ENCODE measurements at places on chromosomes 5 and 9.

DNA sequence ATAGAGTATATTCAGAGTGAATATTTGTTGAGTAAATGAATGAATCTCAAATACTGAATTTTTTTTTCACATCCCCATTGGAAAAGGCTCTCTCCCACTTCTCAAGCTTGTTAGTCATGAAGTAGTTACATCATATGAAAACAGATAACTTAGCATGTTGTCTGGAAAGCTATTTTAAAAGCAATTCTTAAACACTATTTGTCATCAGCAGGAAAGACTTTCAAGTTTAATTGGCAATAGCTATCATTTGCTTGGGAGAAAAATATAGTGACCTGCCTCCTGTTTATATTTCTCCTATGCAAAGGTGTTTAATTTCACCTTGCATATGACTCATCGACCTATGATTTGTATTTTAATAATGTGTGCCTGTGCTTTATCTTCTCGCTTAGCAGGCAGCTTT lies 499.8 kb upstream of the GRIA1 start:
- no peak for DNase-seq

- no peak for DNase-seq
These were observed 222.7 kb downstream of the DCP2 start for GRCh38 chr5:113199122-113199905.

- DNase-seq = no peak
These were observed 240.3 kb downstream of the TLE4 start for GRCh38 chr9:79812099-79812498.

- no peak for DNase-seq
These were observed 1216.2 kb downstream of the MAT2B start for GRCh38 chr5:164721656-164722055.

GRCh38 chr9:97564291-97565175 lies 63.1 kb downstream of the TMOD1 start:
- DNase-seq = no peak

- peak; percentile 14 for DNase-seq
These were observed 724 bp upstream of the LYSMD3 start for GRCh38 chr5:90529939-90530677.

- DNase-seq = no peak
These were observed 25.0 kb upstream of the CEP78 start for GRCh38 chr9:78210841-78211301.

DNA sequence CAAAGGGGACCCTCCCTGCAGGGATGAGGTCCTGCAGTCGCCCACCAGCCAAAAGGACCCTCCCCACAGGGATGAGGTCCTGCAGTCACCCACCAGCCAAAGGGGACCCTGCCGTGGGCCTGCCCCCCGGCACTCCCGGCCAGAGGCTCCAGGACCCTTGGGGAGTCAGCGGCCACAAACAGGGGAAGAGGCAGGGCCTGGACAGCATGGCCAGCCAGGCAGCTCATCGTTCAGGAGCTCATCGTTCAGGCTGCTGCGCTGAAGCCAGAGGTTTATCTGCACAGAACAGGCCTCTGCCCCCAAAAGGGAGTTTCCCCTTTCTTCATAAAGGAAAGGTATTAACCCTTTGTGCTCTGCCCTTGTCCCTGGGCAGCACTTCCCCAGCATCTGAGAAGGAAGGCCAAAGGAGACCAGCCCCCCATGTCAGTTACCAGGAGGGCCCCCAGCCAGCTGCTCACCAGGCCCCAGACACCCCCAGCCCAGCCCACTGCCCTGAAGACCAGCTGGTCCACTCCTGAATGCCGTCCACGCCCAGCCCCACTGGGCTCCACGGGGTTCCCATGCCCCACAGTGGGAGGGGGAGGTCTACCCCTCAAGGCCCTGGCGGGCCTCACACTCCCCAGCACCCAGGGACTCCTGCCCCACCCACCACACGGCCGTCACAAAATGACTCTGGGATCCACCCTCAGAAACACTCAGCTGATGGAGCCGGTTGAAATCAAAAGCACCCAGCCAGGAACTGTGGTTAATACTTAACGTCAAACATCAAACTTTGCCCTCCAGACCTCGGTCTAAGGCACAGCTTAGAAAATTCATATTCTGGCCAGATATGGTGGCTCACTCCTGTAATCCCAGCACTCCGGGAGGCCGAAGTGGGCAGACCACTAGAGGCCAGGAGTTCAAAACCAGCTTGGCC lies 6.3 kb downstream of the SLC12A7 start:
- no peak for DNase-seq

GRCh38 chr5:67549947-67550346 lies 353.3 kb upstream of the CD180 start:
- no peak for DNase-seq

- DNase-seq = no peak
These were observed 230.8 kb downstream of the CYLC2 start for GRCh38 chr9:103225702-103226646.

- DNase-seq = no peak
These were observed 69.2 kb upstream of the PPP1R26 start for GRCh38 chr9:135410421-135410820.

GRCh38 chr5:15354021-15354420 lies 146.0 kb upstream of the FBXL7 start:
- DNase-seq = no peak

DNA sequence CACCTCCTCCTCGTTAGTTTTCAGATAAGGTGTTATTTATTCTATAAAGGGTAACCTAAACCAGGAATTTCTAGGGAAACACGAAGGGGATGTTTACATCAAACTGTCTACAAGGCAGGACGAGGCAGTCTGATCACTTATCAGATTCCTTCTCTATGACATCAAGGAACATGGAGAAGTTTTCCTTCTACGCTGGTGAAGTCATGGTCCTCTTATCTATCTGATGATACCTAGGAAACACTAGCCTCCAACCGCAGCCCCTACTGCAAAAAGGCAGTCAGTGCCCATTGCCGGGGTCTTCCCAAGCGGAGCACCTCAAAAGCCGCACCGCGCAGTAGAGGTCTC lies 1.5 kb downstream of the MPDZ start:
- no peak for DNase-seq

- no peak for DNase-seq
These were observed 3.8 kb upstream of the SYNPO start for GRCh38 chr5:150636391-150637244.

GRCh38 chr5:6715758-6716628 lies 2.8 kb downstream of the TENT4A start:
- no peak for DNase-seq

GRCh38 chr5:159933531-159934485 lies 17.5 kb downstream of the ADRA1B start:
- no peak for DNase-seq

- no peak for DNase-seq
These were observed 855 bp upstream of the ARHGAP26 start for GRCh38 chr5:142769251-142769792.

DNA sequence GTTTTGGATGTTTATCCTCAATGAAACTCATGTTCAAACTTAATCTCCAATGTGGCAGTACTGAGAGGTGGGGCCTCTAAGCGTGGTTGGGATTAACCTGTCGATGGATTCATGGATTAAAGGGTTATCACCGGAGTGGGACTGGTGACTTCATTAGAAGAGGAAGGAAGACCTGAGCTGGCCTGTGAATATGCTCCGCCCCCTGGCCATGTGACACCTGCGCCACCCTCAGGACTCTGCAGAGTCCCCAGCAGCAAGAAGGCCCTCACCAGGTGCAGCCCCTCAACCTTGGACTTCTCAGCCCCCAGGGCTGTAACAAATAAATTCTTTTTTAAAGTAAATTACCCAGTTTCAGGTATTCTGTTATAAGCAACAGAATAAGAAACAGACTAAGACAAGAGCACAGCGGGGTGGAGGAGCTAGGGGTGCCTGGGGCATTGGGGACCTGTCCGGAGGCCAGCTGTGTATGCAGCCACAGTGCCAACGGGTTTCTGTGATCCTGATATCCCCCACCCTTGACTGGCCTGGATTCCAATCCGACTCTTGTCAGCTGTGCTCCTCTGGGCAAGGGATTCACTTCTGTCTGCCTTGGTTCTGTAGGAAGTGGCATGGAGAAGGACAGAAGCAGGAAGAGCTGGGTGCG lies 3.2 kb upstream of the MAPK9 start:
- DNase-seq = no peak

DNA sequence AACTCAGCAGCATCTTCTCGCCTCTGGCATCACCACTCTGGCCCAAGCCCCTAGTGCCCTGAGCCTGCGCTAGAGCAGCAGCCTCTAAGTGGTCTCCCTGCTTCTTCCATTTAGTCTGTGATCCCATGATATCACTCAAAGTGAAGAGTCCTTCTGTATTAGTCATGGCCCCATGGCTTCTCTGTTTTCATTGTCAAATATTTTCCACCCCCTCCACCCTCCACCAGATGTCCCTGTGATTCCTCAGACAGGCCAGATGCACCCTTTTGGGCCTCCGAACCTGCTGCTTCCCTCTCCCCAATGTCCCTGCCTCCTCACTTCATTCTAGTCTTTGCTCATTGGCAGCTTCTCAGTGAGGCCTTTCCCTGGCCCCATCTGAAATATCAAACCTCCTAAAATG lies 299.2 kb downstream of the SPOCK1 start:
- DNase-seq = no peak

DNA sequence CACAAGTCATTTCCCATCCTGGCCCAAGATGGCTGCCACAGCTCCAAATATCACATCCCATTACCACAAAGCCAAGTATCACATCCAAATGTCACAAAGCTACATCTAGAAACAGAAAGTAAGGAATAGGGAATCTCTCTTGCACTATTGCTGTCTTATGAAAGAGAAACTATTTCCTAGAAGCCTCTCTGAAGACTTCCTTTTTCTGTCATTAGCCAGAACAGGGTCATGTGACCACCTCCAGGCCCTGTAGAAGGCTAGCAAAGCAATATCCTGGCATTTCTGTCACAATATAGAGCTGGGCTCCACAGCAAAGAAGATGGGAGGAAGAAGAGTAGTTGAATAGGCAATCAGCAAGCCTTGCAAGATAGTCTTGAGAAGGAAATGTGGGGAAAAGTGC lies 99.2 kb downstream of the SH3TC2 start:
- no peak for DNase-seq

DNA sequence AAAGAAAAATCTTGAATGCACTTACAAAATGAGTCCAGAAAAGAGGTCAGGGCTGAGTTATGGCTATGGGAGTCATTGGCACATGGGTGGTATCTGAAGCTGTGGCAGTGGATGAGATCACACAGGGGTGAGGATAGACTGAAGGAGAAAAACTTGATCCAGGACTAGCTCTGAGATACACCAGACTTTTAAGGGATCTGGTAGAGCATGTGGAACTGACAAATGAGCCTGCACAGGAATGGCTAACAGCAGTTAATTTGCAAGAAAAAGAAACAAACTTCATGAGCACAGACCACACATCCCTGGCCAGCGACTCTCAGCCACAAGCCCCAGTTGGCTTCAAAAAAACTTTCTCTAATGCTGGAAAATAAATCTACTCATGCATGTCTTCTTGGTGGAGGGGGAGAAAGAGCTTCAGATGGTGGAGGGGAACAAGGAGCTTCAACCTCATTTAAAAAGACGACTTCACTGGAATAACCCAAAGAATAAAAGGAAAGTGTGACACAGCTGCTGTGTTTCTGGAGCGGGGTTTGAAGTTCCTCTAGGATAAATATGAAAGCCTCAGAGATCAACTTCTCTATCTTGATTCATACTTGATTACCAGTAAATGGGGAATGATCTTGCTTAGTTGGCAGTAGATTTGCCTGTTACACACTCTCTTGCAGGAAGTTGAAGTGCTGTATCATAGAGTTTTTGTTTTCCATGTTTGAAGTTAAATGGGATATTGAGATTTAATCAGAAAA lies 33.6 kb downstream of the TNFAIP8 start:
- no peak for DNase-seq

GRCh38 chr5:40227366-40227765 lies 452.3 kb upstream of the PTGER4 start:
- no peak for DNase-seq

DNA sequence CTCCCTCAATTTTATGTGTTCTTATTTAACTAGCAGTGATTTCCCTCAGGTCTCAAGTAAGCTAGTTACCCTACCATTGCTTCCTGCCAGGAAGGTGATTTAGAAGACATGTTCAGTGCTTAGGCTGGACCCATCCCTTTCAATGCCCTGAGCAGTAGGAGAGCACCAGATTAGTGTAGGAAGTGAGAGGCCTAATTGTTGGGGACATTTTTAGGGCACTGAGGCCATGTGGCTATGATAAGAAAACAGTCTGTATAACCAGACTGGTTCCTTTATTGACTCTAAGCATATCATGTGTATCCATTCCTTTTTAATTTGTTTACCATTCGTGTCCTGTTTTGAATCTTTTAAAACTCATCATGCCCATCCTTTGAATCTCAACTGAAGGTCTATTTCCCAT lies 312.3 kb upstream of the PRR16 start:
- no peak for DNase-seq

GRCh38 chr5:151298063-151298855 lies 5.3 kb downstream of the SLC36A3 start:
- no peak for DNase-seq
